DND-41 (cell line): ENCODE measurements at places on chromosomes 1 and 21.

GRCh38 chr1:6351480-6352137 is 42.0 kb downstream of the ACOT7 start:
- peaks cover 37% of the 10 kb centered on the region for H3K36me3 ChIP-seq
- H3K4me3 ChIP-seq: no peak overlapping the region
- H3K4me1 ChIP-seq: no peaks in the 10 kb centered on the region
- no peak overlapping the region for H3K27ac ChIP-seq

- no peak overlapping the region for H3K4me3 ChIP-seq
- H3K27me3 ChIP-seq: no peaks in the 10 kb centered on the region
- H3K36me3 ChIP-seq: peaks cover 34% of the 10 kb centered on the region
- H3K4me1 ChIP-seq: no peaks in the 10 kb centered on the region
- DNase-seq: no peak
These were observed 139.4 kb downstream of the VPS13D start for GRCh38 chr1:12369258-12369657.

DNA sequence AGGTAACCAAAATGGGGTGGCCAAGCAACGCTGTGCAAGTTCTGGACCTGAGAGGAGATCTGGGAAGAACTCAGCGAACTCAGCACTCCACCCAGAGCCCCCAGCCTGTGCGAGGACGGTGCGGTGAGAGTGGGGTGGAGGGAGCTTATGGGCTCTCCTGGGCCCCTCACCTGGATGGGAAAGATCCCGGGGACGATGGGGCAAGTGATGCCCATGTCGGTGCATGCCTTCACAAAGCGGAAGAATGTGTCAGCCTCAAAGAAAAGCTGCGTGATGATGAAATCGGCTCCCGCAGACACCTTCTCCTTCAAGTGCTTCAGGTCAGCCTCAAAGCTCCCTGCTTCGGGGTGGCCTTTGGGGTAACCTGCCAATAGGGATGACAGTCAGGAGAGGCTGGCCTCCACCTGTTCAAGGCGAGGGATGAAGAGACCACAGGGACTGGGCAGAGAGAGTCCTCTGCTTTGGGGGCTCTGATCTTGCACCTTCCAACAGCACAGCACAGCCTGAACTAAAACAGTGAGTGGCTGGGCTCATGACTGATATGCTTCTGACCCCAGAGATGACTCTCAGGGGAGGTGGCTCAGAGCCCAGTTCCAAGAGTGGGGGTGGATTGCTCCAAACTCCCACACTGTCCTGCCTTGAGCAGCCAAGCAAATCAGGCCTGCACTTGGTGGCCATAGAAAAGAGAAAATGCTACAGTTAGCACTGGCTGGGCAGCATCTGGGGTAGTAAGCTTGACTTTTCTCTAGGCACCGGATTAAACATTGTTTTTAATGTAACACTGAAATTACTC is 9.5 kb downstream of the MTHFR start:
- H3K36me3 ChIP-seq: peaks cover 34% of the 10 kb centered on the region
- no peak for DNase-seq
- no peak overlapping the region for H3K4me3 ChIP-seq
- no peaks in the 10 kb centered on the region for H3K4me1 ChIP-seq
- no peaks in the 10 kb centered on the region for H3K27me3 ChIP-seq

GRCh38 chr1:214247501-214248041 is 33.4 kb upstream of the SMYD2 start:
- no peak overlapping the region for H3K4me3 ChIP-seq
- H3K27me3 ChIP-seq: peaks cover 6% of the 10 kb centered on the region
- H3K36me3 ChIP-seq: no peaks in the 10 kb centered on the region
- H3K27ac ChIP-seq: no peak overlapping the region

- H3K4me3 ChIP-seq: no peak overlapping the region
- DNase-seq: no peak
- peaks cover 14% of the 10 kb centered on the region for H3K27me3 ChIP-seq
- no peaks in the 10 kb centered on the region for H3K36me3 ChIP-seq
- H3K27ac ChIP-seq: no peak overlapping the region
- H3K4me1 ChIP-seq: no peaks in the 10 kb centered on the region
These were observed 57.8 kb upstream of the ERRFI1 start for GRCh38 chr1:8083739-8084484.

GRCh38 chr1:185674201-185674600 is 60.0 kb upstream of the HMCN1 start:
- DNase-seq: no peak
- no peak overlapping the region for H3K27ac ChIP-seq
- H3K36me3 ChIP-seq: no peaks in the 10 kb centered on the region
- no peaks in the 10 kb centered on the region for H3K4me1 ChIP-seq

- no peak overlapping the region for H3K27ac ChIP-seq
- peaks cover 32% of the 10 kb centered on the region for H3K4me1 ChIP-seq
- DNase-seq: no peak
- H3K4me3 ChIP-seq: no peak overlapping the region
These were observed 195.7 kb downstream of the DYRK1A start for GRCh38 chr21:37561941-37562919.

GRCh38 chr1:235328271-235329138 is at the start of gene GGPS1:
TSS of gene GGPS1 (plus strand) at chr1:235328570. CDS start at chr1:235335265, 6,695 bp downstream.
- H3K27me3 ChIP-seq: no peaks in the 10 kb centered on the region
- peaks cover 62% of the 10 kb centered on the region for H3K4me1 ChIP-seq
- peaks cover 42% of the 10 kb centered on the region for H3K36me3 ChIP-seq
- H3K4me3 ChIP-seq: peak within 1 kb of the TSS; percentile 81
- peak; percentile 98 for DNase-seq

DNA sequence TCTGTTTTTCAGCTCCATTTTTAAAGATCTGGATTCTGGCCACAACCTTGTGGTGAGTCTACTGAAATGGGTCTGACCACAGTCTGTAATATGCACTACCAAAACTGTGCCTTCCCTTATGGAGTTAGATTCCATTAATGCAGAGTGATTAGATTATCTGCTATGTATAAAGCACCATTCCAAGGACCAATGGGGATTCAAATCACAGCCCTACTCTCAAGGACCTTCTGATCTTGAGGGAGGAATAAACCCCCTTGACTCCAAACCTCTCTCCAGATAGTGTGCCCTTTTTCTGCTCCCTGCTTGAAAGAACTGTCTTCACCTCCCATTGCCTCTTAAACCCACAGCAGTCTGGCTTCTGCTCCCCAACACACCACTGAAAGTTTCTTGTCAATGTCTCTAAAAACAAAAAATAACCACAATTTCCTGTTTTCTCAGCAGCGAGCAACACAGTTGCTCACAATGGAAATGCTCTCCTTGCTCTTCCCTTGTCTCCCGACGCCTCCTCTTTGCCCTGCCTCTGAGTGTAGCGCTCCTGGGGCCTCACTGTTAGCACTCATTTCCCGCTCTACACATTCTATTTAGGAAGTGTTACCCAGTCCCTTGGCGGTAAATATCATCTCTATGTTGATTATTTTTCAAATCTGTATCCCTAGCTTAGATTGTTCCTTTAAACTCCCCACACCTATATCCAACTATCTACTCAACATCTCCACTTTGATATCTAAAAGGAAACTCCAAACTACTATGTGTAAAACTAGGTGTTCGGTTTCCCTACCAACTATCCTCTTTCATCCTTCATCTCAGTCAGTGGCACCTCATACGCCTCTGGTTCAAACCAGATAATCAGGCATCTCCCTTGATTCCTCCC is 13.6 kb downstream of the PCNX2 start:
- H3K27me3 ChIP-seq: no peaks in the 10 kb centered on the region
- peaks cover 34% of the 10 kb centered on the region for H3K4me1 ChIP-seq
- H3K27ac ChIP-seq: peak overlapping the region; percentile 64
- H3K36me3 ChIP-seq: no peaks in the 10 kb centered on the region
- DNase-seq: peak; percentile 74

- no peak overlapping the region for H3K4me3 ChIP-seq
- no peaks in the 10 kb centered on the region for H3K4me1 ChIP-seq
- H3K27me3 ChIP-seq: no peaks in the 10 kb centered on the region
- DNase-seq: no peak
- H3K36me3 ChIP-seq: no peaks in the 10 kb centered on the region
These were observed 78.6 kb downstream of the DUSP10 start for GRCh38 chr1:221663321-221663720.

DNA sequence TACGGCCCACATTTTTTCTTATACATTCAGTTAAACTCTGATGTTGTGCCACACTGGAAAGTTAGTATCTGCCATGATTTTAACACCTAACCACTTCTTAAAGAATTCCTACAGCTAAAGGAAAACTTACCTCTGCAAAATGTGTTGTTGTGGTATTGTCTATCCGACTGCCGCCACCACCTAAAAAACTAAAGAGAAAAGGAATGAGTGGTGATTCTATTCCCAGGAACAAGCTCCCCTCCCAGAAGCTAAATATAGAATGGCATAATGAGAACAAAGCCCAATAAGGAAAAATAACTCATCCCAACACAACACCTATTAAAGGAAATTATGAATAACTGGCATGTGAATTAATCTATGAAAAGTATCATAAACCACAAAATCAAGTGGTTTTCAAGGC is 39.5 kb downstream of the RNF115 start:
- H3K4me1 ChIP-seq: 0 out of 2 replicates have a peak, but pooled peaks cover 5% of the 10 kb centered on the region

GRCh38 chr1:221740993-221741702 is 741 bp downstream of the DUSP10 start:
- H3K27me3 ChIP-seq: no peaks in the 10 kb centered on the region
- H3K36me3 ChIP-seq: peaks cover 4% of the 10 kb centered on the region; the same call in 1 of the 2 replicates
- peak overlapping the region; percentile 87 for H3K27ac ChIP-seq
- peaks cover 44% of the 10 kb centered on the region for H3K4me1 ChIP-seq
- H3K4me3 ChIP-seq: peak overlapping the region; percentile 76

DNA sequence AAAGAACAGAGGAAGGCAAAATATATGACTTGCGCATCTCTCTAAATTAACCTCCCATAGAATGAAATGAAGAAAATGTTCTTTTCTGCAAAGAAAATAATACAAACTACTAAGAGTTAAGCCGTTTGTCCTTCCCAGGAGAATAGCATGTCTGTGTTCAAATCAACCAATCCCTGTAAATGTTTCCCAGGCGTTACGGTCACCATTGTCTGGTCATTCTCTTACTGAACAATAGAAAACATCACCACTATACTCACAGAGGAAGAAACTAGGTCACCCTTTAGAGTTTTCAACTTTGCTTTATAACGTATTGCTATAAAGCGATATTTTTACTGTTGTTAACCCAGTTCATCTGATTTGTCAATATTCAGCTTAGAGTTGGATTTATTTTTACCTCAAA is 34.1 kb downstream of the COL11A1 start:
- H3K27ac ChIP-seq: no peak overlapping the region
- no peaks in the 10 kb centered on the region for H3K4me1 ChIP-seq
- no peak overlapping the region for H3K4me3 ChIP-seq
- no peaks in the 10 kb centered on the region for H3K36me3 ChIP-seq

DNA sequence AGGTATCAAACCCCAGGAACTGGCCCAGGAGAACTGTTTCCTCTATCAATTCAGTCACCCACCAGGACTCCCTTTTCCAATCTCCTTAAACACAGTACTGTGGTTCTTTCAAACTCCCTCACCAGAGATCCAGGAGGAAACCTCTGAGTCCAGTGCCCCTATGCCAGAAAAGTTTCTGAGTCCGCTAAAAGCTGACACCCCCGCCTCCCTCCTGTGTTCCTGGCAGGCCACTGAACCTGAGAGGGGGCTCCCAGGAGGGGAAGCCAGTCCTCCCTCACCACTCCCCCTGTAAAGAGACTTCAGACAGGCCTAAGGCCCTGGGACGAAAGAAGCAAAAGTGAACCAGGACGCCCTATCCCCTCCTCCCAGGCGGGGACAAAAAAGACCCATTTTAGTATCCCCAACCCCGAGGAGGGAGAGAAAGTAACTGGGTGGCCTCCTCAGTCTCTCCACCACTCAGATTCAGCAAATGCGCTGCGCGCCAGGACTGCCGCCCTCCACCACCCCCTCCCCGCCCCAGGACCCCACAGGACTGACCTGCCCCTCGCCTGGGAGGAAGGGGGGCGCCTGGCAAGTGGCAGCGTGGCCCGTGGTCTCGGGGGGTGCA is 624 bp downstream of the SLC41A1 start:
- H3K27ac ChIP-seq: peak overlapping the region; percentile 74
- H3K27me3 ChIP-seq: no peaks in the 10 kb centered on the region
- peaks cover 35% of the 10 kb centered on the region for H3K36me3 ChIP-seq
- peaks cover 61% of the 10 kb centered on the region for H3K4me1 ChIP-seq
- H3K4me3 ChIP-seq: peak overlapping the region; percentile 92

DNA sequence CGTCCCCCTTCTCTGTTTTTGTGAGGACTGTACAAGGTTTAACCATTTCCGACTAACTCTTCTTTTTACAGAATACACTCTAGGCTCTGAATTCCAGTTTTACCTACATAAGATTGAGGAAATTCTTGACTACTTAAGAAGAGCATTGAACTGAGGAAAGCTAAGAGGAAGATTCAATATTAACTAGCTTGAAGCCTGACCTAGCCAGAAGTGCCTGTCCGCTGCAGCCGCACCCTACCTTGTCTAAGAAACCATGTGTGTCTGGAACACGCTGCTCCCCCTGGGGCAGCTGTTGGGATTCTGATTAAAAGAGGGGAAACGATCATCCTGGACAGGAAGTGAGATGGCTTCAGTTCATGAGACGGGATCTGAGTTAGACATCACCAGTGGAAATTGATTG is 28.9 kb downstream of the CA6 start:
- no peak for DNase-seq
- H3K4me1 ChIP-seq: peaks cover 15% of the 10 kb centered on the region
- no peaks in the 10 kb centered on the region for H3K36me3 ChIP-seq
- H3K4me3 ChIP-seq: no peak overlapping the region

DNA sequence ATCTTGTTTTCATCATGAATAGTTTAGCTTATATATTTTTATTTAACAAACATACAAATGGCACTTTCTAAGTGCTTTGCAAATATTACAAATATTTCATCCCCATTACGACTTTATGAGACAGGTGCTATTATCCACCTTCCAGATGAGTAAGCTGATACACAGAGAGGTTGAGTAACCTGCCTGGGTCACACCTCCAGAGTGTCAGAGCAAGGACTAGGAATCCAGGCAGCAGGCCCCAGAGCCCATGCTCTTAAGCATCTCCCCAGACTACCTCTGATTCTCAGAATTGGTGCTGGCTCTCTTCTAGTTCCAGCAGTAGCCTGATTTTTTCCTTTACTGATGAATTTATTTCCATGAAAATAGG is 40.0 kb downstream of the EPHB2 start:
- no peak overlapping the region for H3K27ac ChIP-seq
- no peaks in the 10 kb centered on the region for H3K4me1 ChIP-seq
- no peak overlapping the region for H3K4me3 ChIP-seq
- DNase-seq: no peak
- H3K36me3 ChIP-seq: no peaks in the 10 kb centered on the region

DNA sequence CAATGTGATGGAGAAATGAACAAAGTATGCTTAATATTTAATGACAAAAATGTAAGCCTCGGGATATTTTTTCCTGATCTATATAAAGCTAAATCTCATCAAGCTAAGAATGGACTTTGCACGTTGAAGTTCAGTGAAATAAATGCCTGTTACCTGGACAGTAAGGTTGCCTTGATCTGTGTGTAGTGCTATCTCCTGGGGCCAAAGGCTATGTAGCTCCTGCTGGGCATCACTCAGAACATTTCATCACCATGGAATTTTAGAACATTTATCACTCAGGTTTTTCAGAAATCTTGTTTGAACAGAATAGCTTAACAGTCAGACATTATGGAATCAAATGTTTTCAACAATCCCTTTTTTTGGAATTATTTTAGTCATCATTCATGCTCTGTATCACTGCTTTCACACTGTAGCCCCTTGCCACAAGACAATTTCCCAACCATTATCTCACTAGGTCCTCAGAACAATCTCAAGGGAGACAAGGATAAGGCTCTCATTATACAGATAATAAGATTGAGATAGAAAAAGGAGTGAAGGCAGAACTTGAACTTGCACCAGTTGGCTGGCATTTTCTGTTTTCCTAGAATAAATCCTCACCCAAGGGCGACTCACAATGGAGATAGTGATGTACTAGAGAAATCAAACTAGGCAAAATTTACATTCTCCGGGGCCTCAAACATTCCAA is 3.7 kb downstream of the OR10J1 start:
- H3K4me3 ChIP-seq: no peak overlapping the region
- no peak overlapping the region for H3K27ac ChIP-seq
- H3K4me1 ChIP-seq: no peaks in the 10 kb centered on the region
- H3K36me3 ChIP-seq: no peaks in the 10 kb centered on the region
- DNase-seq: no peak
